ENCODE measurements at places on chromosomes 3 and 15. TPM values are rescaled to one million over a fixed set of nuclear protein-coding genes. Genes with fewer than 3 reads are reported as not detected.

- DNase-seq = no peak
Measured at GRCh38 chr3:29344154-29344553, 63.3 kb downstream of the RBMS3 start.

GRCh38 chr3:19559724-19560442 lies 374.1 kb downstream of the EFHB start:
- DNase-seq = no peak

DNA sequence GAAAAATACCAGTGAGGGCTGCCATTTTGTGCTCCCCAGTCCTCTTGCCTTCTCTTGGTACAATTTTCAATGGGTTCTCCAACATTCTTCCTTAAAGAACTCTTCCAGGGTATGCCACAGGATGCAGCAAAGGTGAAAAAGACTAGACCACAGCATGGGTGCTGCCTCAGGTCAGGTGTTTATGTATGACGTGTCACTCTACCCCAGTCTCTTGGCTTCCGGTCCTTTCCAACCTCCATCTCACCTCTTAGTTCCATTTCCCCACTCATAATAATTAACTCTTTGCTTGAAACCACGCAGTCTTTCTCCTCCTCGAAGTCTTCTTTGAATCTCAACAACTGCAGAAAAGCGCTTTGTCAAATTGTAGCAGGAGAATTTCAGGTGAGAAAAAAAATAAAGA lies 104.7 kb upstream of the TBC1D5 start:
- no peak for DNase-seq

DNA sequence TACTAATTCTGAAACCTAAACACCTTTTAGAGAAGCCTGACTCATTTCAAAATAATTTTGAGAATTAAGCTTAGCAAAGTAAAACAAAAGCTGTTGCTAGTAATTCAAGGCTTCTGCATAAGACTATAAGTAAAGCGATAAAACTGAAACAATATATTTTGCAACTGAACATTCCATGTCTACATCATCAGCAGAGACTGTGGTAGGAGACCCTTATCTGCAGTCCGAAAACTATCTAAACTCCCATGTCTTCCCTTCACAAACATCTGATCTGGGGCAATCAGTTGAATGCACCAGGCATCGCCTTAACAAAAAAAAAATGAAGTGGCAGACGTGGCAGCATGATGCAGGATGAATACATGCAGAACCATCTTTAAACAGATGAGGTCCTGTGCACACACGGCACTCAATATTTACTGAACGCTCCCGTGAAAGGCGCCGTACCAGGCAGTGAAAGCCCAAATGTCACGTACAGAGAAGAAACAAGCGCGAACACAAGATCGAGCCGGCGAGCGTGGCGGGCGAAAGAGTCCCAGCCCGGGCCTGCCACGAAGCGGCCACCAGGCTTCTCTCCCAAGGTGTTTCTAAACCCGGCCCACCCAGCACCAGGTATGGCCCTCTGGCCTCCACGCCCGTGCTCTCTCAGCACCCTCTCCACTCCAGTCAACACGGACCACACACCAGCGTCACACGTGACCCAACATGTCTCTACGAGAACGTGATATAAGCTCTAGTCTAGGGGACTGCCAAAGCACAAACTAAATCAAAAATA lies 63.0 kb downstream of the CHSY1 start:
- DNase-seq = no peak

- no peak for DNase-seq
Measured at GRCh38 chr3:146692254-146692653, 87.1 kb upstream of the PLSCR5 start.

The EAF2 gene
- total RNA-seq = 14.9 TPM
